ENCODE measurements at places on chromosomes 4 and X.

DNA sequence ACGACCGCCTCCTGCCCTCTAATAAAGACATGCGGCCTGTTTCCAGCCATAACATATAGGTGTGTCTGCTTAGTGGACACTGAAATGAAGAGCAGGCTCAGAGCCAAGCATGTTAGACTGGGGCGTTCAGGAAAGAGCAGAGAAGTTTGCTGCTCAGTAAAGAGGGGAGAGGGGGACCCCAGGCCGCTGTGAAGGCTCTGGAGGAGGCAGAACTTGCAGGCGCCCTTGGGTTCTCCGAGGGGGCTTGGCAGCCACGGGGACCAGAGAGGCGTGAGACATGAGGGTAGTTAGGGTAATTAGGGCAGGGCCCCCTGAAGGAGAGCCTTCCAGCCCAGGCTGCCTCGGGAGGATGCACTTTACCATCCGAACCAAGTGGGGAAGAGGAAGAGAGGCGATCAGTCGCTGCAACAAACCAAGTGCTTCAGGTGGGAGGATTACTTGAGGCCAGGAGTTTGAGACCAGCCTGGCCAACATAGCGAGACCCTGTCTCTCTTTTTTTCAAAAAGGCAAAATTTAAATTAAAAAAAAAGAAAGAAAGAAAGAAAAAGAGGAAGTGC lies 46.6 kb upstream of the CDKN2AIP start:
- DNase-seq = no peak

- no peak for DNase-seq
These were observed 69.3 kb downstream of the SNX25 start for GRCh38 chr4:185278716-185279115.

DNA sequence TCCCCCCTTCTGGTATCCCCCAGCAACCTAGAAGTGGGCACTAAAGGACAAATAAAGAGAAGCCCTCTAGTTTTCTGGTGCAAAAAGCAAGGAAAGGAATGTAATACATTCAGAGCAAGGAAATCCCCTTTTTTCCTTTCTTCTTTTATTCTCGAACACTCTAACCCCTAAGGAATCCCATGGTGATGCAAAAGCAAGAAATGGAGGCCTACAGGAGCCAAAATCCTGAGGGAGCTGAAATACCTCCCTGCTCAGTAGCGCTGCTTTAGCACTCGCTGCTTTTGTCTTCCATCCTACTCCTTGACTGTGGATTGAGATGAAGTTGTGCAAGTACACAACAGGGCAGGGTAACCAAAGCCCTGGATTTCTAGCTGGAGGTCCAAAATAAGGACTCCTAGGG lies 251.0 kb downstream of the PRDM5 start:
- no peak for DNase-seq

- DNase-seq = no peak
These were observed 64.5 kb upstream of the PRSS12 start for GRCh38 chr4:118417325-118417724.

GRCh38 chrX:47218920-47219815 lies 687 bp downstream of the CDK16 start:
- DNase-seq = no peak

DNA sequence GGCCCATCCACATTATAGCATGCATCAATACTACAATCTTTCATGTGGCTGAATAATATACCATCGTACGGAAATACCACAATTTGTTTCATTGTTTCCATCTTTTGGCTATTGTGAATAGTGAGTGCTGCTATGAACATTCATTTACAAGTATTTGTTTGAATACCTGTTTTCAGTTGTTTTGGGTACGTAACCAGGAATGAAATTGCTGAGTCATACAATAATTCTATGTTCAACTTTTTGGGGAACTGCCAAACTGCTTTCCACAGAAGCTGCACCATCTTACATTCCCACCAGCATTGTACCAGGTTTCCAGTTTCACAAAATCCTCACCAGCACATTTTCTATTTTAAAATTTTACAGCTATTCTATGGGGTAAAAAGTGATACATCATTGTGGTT lies 28.5 kb upstream of the MANBA start:
- no peak for DNase-seq

- no peak for DNase-seq
These were observed 67.1 kb downstream of the PGRMC2 start for GRCh38 chr4:128220286-128221235.

DNA sequence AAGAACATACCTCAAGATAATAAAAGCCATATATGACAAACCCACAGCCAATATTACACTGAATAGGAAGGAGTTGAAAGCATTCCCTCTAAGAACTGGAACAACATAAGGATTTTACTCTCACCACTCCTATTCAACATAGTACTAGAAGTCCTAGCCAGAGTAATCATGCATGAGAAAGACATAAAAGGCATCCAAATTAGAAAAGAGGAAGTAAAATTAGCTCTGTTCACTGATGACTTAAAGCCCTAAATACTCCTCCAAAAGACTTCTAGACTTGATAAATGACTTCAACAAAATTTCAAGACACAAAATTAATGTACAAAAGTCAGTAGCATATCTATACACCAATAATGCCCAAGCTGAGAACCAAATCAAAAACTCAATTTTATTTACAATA lies 235.7 kb downstream of the NKX6-1 start:
- DNase-seq = no peak

- DNase-seq = no peak
These were observed 7.4 kb downstream of the MBNL3 start for GRCh38 chrX:132481449-132481848.

DNA sequence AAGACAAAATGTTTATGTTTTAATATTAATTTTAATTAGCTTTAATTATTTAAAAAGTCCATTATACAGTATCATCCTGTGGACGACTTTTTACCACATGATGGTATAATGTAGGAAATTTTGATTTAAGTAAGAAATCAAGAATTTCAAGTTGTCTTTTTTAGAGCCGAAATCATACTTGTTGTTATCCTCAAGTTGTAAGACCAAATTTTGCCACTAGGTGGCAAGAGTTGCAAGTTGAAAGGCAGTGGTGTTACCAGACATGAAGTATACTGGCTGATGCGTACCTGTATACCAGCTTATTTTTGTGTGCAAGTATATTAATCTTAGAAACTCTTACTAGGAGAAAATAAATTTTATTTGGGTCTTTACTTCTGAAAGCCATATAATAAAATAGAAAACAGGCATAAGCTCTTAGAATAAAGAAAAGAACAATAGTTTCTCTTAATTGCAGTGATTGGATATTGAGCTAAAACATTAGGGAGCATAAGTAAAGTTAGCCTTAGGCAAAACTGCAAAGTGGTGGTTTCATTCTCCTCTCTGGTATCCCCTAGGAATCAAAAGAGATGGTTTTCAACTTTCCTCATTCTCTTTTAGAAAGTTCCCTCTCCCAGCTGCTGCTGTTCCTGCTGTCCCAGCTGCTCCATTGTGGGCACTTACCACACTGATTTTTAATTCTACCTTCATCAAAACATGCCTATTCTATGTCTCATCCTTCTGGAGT lies 118.0 kb upstream of the WDFY3 start:
- DNase-seq = no peak
